ENCODE measurements at places on chromosomes 16 and 17. TPM values are rescaled to one million over a fixed set of nuclear protein-coding genes. Genes with fewer than 3 reads are reported as not detected.

The SEZ6 gene
- total RNA-seq: not detected

The BRIP1 gene
- total RNA-seq: 20.9 TPM

The OR4D1 gene
- not detected for total RNA-seq

The PDILT gene
- not detected for total RNA-seq

The KNOP1 gene
- 12.7 TPM for total RNA-seq

The TRAF7 gene
- total RNA-seq: 91.0 TPM

The WFDC1 gene
- not detected for total RNA-seq

The LPCAT2 gene
- total RNA-seq: 34.1 TPM

The RNF43 gene
- 0.49 TPM for total RNA-seq

DNA sequence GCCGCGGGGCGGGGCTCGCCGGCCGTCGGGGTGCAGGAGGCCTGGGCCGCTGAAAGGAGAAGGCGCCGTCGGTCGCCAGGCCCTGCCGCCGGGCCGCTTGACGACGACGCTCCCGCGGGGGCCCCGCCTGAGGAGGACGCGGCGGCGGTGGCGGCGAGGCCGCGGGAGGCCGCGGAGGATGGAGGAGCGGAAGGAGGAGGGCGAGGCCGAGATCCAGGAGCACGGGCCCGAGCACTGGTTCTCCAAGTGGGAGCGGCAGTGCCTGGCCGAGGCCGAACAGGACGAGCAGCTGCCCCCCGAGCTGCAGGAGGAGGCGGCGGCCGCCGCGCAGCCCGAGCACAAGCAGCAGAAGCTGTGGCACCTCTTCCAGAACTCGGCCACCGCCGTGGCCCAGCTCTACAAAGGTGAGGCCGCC, 430 bp downstream of the HAPSTR1 start:
- no peak for DNase-seq

GRCh38 chr17:43927060-43927864, 15.0 kb downstream of the PPY start:
- DNase-seq: no peak

GRCh38 chr16:27302126-27302525, 11.6 kb upstream of the IL4R start:
- DNase-seq: no peak

DNA sequence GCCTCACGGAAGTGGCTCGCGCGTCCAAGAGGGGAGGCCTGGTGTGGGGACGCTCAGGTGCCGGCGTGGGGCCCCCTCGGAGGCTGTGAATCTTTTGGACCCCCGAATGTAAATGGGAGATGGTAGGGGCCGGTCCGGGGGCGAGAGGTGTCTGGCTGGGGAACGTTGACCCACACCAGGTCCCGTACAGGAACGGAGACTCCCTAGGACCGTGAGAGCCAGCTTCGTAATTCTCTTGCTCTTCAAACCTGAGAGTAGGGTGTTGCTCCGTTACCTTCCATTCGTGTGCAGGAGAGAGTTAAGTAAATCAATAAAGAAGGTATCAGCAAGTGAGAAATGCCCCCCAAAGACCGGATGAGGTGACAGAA, 481 bp downstream of the LYRM1 start:
- no peak for DNase-seq

- DNase-seq: no peak
Measured at GRCh38 chr16:76157629-76158028, 119.6 kb upstream of the CNTNAP4 start.

DNA sequence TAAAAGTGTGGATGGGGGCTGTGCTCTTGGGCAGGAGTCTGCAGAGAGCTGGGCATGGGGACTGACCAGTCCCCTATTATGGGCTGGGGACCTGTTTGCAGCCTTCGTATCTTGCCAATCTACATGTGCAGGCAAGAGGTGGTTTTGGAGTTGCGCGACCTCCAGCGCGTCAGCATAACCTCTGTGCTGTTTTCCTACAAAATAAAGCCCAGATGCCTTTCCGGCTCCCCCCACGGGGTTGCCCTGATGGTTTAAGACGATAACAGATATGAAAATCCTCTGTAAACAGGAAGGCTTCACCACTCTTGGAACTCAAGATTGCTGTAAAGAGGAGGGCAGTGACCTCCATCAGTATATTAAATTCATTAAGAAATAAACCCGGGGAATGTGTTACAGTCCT, 16.5 kb upstream of the SPPL2C start:
- no peak for DNase-seq

- no peak for DNase-seq
Measured at GRCh38 chr16:12535535-12536411, 267.9 kb downstream of the CPPED1 start.

DNA sequence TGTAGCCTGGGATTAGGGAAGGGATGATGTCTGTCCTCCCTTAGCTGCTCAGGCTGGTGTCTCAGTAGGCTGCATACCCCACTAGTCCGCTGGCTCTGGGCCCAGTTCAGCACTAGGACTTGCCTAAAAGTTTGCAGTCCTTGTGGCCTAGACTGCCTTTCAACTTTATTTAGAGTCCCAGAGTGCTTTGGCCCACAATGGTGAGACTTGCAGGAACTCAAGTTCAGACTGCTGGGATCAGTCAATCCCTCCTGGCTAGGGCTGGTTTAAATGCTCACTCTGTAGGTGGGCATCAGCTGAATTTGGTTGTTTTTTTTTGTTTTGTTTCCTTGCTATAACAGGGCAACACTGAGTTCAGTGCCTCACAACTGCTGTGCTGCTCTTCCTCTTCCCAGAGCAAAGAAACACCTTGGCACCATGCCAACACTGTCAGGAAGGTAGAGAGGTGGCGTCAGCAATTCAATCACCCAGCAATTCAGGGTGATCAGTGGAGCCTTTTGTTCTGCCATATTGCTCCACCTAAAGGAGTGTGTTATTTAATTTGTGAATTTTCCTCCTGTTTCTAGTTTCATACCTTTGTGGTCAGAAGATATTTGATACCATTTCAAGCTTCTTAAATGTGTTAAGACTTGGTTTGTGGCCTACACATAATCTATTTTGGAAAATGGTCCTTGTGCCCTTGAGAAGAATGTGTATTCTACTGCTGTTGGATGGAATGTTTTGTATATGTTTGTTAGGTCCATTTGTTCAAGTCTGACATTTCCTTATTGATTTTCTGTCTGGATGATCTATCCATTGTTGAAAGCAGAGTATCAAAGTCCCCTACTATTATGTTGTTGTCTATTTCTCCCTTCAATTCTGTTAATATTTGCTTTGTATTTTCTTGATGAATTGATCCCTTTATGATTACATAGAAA, 284.0 kb upstream of the PMFBP1 start:
- no peak for DNase-seq

GRCh38 chr17:68326681-68327080, 35.4 kb downstream of the ARSG start:
- no peak for DNase-seq

DNA sequence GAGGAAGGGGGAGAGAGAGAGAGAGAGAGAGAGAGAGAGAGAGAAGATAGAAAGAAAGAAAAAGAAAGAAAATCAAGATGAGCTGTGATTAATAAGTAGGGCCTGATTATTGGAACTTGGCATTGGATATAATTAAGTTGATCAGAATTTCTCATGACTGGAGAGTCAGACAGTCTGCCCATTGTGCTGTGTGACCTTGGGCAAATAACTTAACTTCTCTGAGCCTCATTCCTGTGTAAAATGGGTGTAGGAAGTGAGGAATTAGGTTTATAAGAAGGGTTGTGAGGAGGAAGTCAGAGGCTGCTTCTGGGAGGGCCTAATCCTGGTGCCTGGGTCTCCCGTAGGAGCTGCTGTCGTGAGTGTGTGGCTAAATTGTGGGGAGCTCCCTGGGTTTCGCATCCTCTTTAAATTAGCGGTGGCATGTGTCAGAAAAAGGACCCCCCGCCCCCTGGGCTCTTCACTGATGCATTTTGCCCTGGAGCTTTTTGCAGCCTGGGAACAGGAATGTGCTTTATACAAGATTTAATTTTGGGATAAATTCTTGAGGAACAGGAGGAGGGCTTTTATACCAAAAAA, 76.0 kb downstream of the CMIP start:
- no peak for DNase-seq

DNA sequence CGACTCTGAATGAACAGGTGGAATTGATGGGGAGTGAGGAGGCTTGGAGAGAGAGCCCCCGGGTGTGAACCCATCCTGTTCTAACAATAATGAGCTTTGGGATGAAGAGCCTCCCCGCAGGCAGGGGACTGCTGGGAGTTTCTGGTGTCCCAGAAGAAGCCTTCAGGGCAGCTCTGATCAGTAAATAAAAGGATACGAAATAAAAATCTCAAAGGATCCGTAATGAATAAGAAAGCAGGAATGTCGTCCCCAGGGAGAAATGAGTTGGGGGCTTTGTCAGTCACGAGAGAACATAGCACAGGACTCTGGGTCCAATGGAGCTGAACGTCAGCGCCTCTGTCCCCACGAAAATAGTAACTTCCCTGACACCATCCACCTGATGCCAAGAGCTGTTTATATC, 113.4 kb downstream of the PITPNC1 start:
- DNase-seq: no peak

DNA sequence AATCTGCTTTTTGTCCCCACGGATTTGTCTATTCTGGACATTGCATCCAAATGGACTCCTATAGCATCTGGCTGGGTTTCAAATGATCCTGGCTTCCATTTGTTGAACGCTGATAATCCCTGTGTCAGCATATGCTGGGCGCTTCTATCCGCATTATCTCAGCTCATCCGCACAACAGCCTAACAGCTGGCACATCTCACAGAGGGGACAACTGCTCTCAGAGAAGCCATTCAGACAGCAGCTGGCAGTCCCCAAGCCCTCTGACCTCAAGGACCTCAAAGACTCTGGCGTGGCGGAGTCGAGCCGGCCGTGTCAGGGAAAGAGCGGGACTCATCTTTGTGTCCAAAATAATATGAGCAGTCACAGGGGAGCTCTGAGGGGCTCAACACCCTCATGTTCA, 82.3 kb downstream of the NT5M start:
- no peak for DNase-seq
